ENCODE measurements at places on chromosomes 3 and 15.
A peak's percentile ranks its signal among the peaks of the same experiment; 100 is the strongest.

DNA sequence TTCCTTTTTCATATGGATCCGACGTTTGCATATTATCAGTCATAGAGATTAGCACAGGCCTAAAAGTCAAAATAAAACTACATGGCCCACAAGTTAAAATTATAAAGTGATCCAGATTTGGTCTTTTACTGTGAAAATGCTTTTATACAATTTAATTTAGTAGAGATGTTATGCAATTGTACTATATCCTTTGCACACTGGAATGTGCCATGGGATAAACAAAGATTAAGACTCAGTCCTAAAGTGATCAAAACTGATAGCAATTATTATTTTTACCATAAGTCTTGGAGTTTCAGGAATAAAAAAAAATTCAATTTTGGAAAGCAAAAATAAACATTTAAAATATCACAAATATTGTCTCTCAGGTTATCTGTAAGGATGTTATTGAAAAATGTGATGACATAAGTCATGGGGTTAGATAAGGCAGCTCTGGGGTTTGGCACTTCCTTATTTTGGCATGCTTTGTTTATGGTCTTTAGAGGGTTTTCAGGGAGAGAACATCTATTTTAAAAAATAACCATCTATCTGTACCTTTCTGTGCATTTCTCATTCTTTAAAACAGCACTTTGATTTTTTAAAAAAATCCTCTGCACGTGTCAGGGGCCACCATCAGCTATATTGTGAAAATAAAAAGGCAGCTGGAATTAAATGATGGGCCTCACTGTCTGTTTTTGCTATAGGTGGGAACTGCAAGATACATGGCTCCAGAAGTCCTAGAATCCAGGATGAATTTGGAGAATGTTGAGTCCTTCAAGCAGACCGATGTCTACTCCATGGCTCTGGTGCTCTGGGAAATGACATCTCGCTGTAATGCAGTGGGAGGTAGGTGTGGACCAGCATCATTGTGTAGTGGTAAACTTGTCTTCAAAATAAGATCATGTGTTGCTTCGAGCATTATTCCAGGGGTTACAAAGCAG is 67.3 kb downstream of the TGFBR2 start:
- DNase-seq = no peak

DNA sequence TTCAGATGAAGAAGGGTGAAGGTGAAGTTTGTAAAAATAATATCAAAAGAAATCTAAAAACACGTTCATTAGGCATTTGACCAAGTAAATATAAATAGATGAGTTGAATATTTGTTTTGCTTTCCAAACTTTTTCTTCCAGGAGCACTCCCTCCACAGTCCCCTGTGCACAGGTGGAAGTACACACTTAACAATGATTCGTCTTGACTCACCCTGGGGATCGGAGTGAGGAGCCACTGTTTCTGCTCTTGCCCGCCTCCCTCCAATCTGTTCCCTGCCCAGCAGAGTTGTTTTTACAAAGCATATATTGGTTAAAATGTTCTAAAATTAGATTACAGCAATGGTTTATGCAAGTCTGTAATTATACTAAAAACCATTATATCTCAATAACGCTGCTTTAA is 175.1 kb downstream of the PTPRG start:
- DNase-seq = peak; percentile 3

DNA sequence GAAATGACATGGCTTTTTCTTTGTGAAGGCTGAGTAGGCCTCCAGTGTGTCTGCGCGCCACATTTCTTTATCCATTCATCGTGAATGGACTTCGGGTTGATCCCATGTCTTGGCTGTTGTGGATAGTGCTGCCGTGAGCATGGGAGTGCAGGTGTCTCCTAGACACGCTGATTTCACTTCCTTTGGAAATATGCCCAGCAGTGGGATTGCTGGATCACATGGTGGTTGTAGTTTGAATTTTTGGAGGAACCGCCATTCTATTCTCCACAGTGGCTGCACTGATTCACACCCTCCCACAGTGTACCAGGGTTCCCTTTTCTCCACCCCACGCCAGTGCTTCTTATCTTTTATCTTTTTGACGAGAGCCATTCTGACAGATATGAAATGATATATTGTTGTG is 171.7 kb downstream of the NSMCE3 start:
- no peak for DNase-seq

DNA sequence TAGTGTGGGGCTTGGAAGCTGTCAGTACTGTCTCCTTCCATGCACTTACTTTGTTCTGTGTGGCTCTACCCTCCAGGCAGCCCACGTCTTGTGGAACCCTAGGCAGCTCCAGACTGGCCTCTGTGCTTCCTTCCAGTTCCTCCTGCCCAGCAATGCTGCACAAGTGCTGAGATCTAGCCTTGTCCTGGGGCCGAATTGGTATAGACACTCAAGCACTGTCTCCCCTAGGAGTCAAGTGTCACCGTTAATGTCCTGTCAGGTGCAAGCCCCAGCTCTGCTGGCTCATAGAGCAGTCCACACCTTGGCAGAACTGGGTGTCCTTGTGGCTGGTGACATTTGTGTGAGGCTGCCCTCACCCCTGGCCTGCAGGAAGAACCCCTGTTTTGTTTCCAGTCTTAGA is 130.1 kb downstream of the EEFSEC start:
- DNase-seq = no peak

- DNase-seq = no peak
Measured at GRCh38 chr15:47961401-47962090, 159.2 kb upstream of the SLC24A5 start.
